Smooth muscle cell of bladder (primary cell): ENCODE measurements at places on chromosomes 12 and 14. TPM values are rescaled to one million over a fixed set of nuclear protein-coding genes. Genes with fewer than 3 reads are reported as not detected.

Gene RDH5
- total RNA-seq: 3.7 and 4.2 TPM in 2 replicates

Gene NTF3
- 0.09 and 0.28 TPM in 2 replicates for total RNA-seq

Gene GPRC5D
- total RNA-seq: not detected in 2 replicates

Gene PELI2
- 16.6 and 17.8 TPM in 2 replicates for total RNA-seq

Gene GALNT8
- under 0.01 and 0.18 TPM in 2 replicates for total RNA-seq

Gene DBX2
- not detected in 2 replicates for total RNA-seq

Gene APOF
- total RNA-seq: not detected in 2 replicates

Gene EMC9
- total RNA-seq: 17.4 and 17.8 TPM in 2 replicates

Gene SDR39U1
- total RNA-seq: 9.4 and 10.3 TPM in 2 replicates

Gene FOXN4
- not detected in 2 replicates for total RNA-seq

Gene SOX5
- total RNA-seq: 6.1 and 8.0 TPM in 2 replicates

Gene SLC4A8
- total RNA-seq: 0.18 and 0.28 TPM in 2 replicates

Gene CYP46A1
- total RNA-seq: under 0.01 and 0.74 TPM in 2 replicates

Gene FAM222A
- under 0.01 and 0.09 TPM in 2 replicates for total RNA-seq

Gene NOVA1
- 1.4 and 1.6 TPM in 2 replicates for total RNA-seq

Gene PPM1H
- 0.43 and 0.92 TPM in 2 replicates for total RNA-seq

Gene ASIC1
- total RNA-seq: 2.1 and 4.6 TPM in 2 replicates

Gene USP44
- total RNA-seq: 6.0 and 13.8 TPM in 2 replicates

Gene CISTR
- total RNA-seq: not detected in 2 replicates

Gene IFI27L1
- 15.9 and 17.7 TPM in 2 replicates for total RNA-seq

Gene ZDHHC22
- not detected in 2 replicates for total RNA-seq

Gene TAS2R20
- total RNA-seq: 2.2 and 2.4 TPM in 2 replicates

Gene STRN3
- total RNA-seq: 71.7 and 74.7 TPM in 2 replicates

Gene GPN3
- total RNA-seq: 10.0 and 15.1 TPM in 2 replicates

Gene C12orf54
- not detected in 2 replicates for total RNA-seq

Gene L3HYPDH
- 46.6 and 49.1 TPM in 2 replicates for total RNA-seq

Gene BCDIN3D
- total RNA-seq: 3.8 and 3.9 TPM in 2 replicates

Gene AQP6
- total RNA-seq: under 0.01 TPM in 1 of 2 replicates, not detected in the other

Gene PLEK2
- 3.0 and 3.7 TPM in 2 replicates for total RNA-seq

Gene CMAS
- total RNA-seq: 17.1 and 22.1 TPM in 2 replicates

Gene KRT71
- not detected in 2 replicates for total RNA-seq

Gene KLRC2
- not detected in 2 replicates for total RNA-seq

Gene OLR1
- 0.92 and 3.1 TPM in 2 replicates for total RNA-seq

Gene PCED1B
- total RNA-seq: 0.57 and 1.3 TPM in 2 replicates

Gene ARHGEF25
- 22.3 and 40.6 TPM in 2 replicates for total RNA-seq
